Psoas muscle (tissue), 8 donors: ENCODE measurements at places on chromosomes 1 and 21. TPM values are rescaled to one million over a fixed set of nuclear protein-coding genes. Genes with fewer than 3 reads are reported as not detected.

GRCh38 chr1:94318505-94319030, 81.2 kb upstream of the ARHGAP29 start:
- H3K4me1 ChIP-seq: no peaks in the 10 kb centered on the region
- no peaks in the 10 kb centered on the region for H3K27me3 ChIP-seq
- no peak overlapping the region for H3K4me3 ChIP-seq
- no peak overlapping the region for H3K27ac ChIP-seq

Gene ZNF648
- not detected for total RNA-seq

GRCh38 chr1:228009116-228009827, 2.5 kb downstream of the WNT3A start:
- H3K27me3 ChIP-seq: peaks cover 41% of the 10 kb centered on the region
- no peak overlapping the region for H3K4me3 ChIP-seq
- H3K4me1 ChIP-seq: peaks cover 9% of the 10 kb centered on the region
- no peak overlapping the region for H3K27ac ChIP-seq
- H3K36me3 ChIP-seq: no peaks in the 10 kb centered on the region

Gene IQGAP3
- 0.23 TPM for total RNA-seq

DNA sequence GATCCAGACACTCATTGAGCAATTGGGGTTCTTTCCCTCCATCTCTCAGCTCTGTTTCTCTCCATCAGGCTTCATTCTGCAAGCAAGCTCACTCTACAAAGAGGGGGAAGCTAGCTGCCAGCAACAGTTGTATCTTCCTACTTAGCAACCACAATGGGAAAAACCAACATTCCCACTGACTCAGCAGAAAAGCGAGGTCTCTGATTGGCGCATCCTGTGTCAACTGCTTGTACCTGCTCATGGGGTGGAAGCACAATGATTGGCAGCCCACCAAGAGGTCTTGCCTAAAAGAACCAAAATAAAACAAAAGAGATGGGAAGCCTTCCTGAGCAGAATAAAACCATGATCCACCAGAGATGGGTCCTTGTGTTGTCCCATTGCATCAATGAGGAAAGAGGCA, 4.0 kb upstream of the CDA start:
- H3K27me3 ChIP-seq: peaks cover 17% of the 10 kb centered on the region
- DNase-seq: no peak
- no peak overlapping the region for H3K27ac ChIP-seq
- no peaks in the 10 kb centered on the region for H3K36me3 ChIP-seq

- no peak overlapping the region for H3K4me3 ChIP-seq
- no peaks in the 10 kb centered on the region for H3K36me3 ChIP-seq
- DNase-seq: no peak
Observed at GRCh38 chr1:248804771-248805681, 20.7 kb downstream of the SH3BP5L start.

GRCh38 chr1:101506541-101507164, 269.8 kb downstream of the S1PR1 start:
- DNase-seq: no peak
- H3K36me3 ChIP-seq: no peaks in the 10 kb centered on the region
- no peak overlapping the region for H3K27ac ChIP-seq
- no peaks in the 10 kb centered on the region for H3K4me1 ChIP-seq
- H3K27me3 ChIP-seq: no peaks in the 10 kb centered on the region

Gene TTC34
- total RNA-seq: 0.05 TPM

GRCh38 chr1:228225740-228226139, 17.9 kb downstream of the OBSCN start:
- H3K4me3 ChIP-seq: no peak overlapping the region
- H3K36me3 ChIP-seq: peaks cover 4% of the 10 kb centered on the region
- no peak for DNase-seq
- peak overlapping the region; percentile 77 for H3K27ac ChIP-seq
- H3K27me3 ChIP-seq: no peaks in the 10 kb centered on the region
- peaks cover 90% of the 10 kb centered on the region for H3K4me1 ChIP-seq

Gene KCNJ6
- total RNA-seq: not detected

- DNase-seq: no peak
- no peaks in the 10 kb centered on the region for H3K36me3 ChIP-seq
- H3K4me1 ChIP-seq: peaks cover 26% of the 10 kb centered on the region
- no peak overlapping the region for H3K4me3 ChIP-seq
- H3K27ac ChIP-seq: peak overlapping the region; percentile 83
Observed at GRCh38 chr1:66302815-66303214, 231.1 kb upstream of the SGIP1 start.

DNA sequence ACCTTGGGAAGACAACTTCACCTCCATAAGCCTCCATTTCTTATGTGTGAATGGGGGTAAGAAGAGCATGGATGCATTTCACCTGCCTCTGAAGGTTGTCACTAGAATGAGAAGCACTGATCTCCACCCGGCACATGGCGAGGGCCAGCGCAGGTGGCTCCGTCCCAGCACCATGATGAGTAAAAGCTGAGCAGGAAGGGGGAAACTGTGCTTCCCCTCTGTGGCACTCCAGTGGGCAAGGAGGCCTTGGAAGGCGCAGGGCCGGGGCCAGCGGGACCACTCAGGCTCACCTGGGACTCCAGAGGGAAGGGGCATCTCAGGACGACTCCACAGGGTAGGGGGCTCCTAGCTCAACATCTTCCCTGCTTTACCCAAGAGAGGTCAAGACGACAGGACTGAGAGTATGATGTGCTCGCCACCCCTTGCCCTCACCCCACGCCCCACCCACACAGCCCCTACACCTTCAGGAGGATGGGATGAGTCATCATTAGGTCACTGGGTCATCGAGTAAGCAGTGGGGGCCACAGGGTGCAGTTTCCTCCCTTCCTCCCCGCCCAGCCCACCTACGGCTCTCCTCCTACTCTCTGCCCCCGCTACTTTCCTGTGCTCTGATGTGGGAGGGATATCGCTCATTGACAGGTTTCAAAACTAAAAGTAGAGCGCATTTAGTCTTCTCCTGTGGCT, 112.1 kb downstream of the HIVEP3 start:
- no peak overlapping the region for H3K4me3 ChIP-seq
- H3K27me3 ChIP-seq: no peaks in the 10 kb centered on the region
- no peak for DNase-seq
- no peaks in the 10 kb centered on the region for H3K36me3 ChIP-seq
- peak overlapping the region; percentile 42 for H3K27ac ChIP-seq

DNA sequence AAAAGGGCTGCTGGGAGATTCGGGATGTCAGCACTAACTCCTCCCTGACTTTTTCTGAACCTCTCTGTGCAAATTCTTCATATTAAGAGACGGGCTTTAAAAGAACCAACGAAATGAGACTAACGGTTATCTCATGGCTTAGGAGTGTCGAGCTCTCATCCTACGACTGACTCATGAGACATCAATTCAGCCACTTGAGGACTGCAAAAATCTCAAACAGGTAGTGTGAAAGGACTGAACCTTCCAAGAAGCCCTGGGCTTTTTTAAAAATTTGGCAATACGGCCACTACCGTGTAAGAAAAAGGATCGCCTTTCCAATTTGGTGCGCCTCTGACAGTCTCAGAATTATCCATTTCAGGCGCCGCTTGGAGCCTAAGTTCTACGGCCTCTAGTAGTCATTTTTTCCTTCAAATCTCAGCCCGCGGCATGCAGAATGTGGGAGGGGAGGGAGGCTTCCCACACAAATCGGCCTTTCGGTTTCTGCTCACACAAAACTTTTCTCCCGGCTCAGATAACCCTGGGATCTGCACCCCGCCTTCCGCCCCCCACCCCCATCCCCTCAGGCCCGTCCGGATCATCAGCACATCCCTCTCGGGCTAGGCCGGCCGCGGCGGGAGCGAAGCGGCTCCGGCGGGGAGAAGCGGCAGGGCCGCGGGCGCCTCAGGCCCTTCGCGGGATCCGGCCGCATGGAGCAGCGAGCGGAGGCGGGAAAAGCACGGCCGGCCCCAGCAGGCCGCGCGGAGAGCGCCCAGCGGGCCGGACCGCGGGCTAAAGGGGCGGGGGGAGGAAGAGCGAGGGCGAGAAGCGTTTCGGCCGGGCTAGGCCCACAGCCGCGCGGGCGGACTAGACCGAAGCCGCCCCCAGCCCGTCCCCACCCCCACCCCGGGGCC, 618 bp downstream of the HNRNPR start:
- no peaks in the 10 kb centered on the region for H3K36me3 ChIP-seq
- no peak for DNase-seq
- no peaks in the 10 kb centered on the region for H3K27me3 ChIP-seq
- H3K4me1 ChIP-seq: peaks cover 44% of the 10 kb centered on the region

Gene SH2D1B
- total RNA-seq: 1.1 TPM

DNA sequence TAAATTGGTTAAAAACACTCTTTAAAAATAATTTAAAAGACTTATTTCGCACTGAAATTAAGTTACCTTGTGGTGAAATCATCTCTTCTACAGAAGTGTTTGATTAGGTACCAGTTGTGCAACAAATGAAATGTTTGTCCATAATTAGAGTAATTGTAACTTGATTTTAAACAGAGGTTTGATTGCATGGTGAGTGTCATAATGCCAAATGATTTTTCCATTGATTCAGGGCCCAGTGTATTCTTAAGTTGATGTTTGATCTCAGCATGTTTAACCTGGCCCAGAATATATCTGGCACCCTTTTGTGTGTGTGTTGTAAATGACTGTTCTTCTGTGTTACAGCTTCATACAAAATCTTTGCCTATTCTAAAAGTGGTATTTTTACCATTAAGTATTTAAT, 28.5 kb downstream of the LRRC8B start:
- peak overlapping the region; percentile 5 for H3K4me3 ChIP-seq
- no peaks in the 10 kb centered on the region for H3K27me3 ChIP-seq
- H3K27ac ChIP-seq: peak overlapping the region; percentile 53
- H3K4me1 ChIP-seq: peaks cover 46% of the 10 kb centered on the region
- no peak for DNase-seq

GRCh38 chr1:31576201-31576669, at the start of gene TINAGL1:
TSS of gene TINAGL1 (plus strand) at chr1:31576515. CDS start at chr1:31577149, 634 bp downstream.
- peaks cover 4% of the 10 kb centered on the region for H3K4me1 ChIP-seq
- DNase-seq: no peak
- H3K27me3 ChIP-seq: peaks cover 9% of the 10 kb centered on the region
- no peaks in the 10 kb centered on the region for H3K36me3 ChIP-seq

Gene AXDND1
- not detected for total RNA-seq

DNA sequence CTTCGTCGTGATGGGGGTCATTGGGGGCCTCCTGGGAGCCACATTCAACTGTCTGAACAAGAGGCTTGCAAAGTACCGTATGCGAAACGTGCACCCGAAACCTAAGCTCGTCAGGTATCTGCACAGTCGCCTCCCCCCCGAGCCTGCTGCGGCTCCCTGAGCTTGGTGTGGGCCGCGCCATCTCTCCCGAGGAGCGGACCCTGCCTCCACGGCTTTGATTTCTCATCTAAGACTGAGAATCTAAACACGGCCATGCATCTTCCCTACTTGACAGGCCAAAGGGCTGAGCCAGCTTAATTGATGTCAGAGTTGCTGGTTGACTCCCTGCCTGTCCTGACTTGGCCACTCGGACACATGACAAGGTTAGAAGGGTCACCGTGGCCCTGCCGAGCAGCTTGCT, 19.1 kb downstream of the NPPA start:
- no peak overlapping the region for H3K27ac ChIP-seq
- H3K27me3 ChIP-seq: no peaks in the 10 kb centered on the region
- H3K4me1 ChIP-seq: no peaks in the 10 kb centered on the region
- H3K36me3 ChIP-seq: peaks cover 99% of the 10 kb centered on the region

- DNase-seq: no peak
- H3K4me3 ChIP-seq: no peak overlapping the region
- no peaks in the 10 kb centered on the region for H3K27me3 ChIP-seq
- H3K27ac ChIP-seq: no peak overlapping the region
- peaks cover 1% of the 10 kb centered on the region for H3K4me1 ChIP-seq
Observed at GRCh38 chr1:172338295-172338735, 82.2 kb upstream of the C1orf105 start.

GRCh38 chr1:119964673-119965363, 68.5 kb upstream of the ADAM30 start:
- no peaks in the 10 kb centered on the region for H3K4me1 ChIP-seq
- H3K36me3 ChIP-seq: peaks cover 75% of the 10 kb centered on the region
- H3K4me3 ChIP-seq: no peak overlapping the region
- H3K27ac ChIP-seq: no peak overlapping the region
- H3K27me3 ChIP-seq: no peaks in the 10 kb centered on the region
- no peak for DNase-seq
